ENCODE measurements at places on chromosomes 13 and 19. TPM values are rescaled to one million over a fixed set of nuclear protein-coding genes. Genes with fewer than 3 reads are reported as not detected.

DNA sequence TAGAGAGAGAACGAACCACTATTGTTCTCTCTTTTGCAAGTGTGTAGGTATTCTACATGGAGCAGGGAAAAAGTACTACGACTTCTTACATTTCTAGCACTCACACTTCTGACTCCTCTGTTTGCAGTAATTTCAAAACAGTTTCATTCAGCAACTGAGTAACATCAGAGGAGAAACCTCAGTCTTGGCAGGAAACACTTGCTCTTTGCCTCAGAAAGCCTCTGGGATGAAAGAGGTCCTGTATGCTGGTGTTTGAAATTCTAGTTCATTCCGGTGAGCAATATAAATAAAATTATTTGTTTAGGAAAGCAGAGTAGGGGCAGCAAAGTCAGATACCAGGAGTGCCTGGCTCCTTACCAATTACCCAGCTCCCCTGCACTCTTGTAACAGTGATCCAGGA, 595.5 kb downstream of the TBC1D4 start:
- DNase-seq = no peak

- DNase-seq = no peak
Observed at GRCh38 chr19:48997972-48998371, 4.3 kb downstream of the RUVBL2 start.

DNA sequence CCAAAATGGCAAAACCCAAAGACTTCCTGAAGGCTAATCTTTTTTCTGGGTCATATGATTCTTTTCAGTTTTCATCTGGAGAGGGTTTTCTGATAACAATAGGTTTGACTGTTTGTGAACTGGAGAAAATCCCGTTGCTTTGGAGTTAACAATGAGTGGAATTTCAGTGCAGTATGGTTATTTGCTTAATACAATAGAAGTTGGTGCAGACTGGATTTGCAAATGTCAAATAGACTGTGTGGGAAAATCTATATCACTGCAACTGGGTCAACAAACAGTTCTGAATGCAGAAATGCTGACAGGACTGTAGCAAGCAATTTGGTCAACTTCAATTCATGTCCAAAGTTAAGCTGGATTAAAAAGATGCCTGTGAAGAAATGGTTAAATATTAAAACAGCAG, 267.5 kb upstream of the ARGLU1 start:
- DNase-seq = no peak

GRCh38 chr19:41958367-41959055, 610 bp downstream of the RABAC1 start:
- peak; percentile 94 for DNase-seq

DNA sequence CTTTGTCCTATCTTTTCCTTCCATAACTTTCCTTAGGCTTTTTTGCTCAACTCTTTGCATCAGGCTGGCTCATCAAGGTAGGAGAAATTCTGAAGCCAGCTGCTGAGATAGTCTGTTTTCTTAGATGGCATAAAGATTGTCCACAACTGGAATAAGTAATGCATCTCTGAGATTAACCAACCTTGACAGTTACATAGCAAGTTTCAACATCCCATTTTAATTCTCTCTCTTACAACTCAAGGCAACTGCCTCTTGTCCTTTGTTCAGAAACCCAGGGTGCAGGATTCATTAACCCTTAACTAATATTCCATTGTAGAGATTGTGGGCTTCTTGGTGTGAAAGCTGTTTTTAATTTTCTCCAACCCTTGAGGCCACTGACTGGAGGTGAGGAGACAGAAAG, 239.2 kb downstream of the LACC1 start:
- no peak for DNase-seq

GRCh38 chr19:2611483-2612464, 90.7 kb downstream of the GNG7 start:
- no peak for DNase-seq

DNA sequence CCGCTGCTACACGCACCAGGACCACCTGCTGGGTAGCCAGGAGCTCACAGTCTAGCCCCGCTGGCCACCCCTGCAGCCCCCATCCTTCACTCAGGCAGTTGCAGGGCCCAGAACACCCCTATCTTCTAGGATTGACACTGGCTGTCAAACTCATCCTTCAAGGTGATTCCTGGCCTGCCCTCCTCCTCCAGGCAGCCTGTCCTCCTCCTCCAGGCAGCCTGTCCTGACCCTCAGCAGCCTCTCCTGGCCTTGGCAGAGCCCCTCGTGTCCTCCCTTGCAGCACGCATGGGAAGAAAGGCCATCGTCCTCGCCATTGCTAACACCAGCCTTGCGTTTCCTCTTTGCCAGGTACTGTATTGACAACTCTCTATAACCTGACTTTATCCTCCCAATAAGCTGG, 3.8 kb upstream of the EPS8L1 start:
- no peak for DNase-seq

GRCh38 chr19:4567584-4568071, 8.1 kb upstream of the SEMA6B start:
- peak; percentile 38 for DNase-seq

PSPN gene
- 2.9 TPM for total RNA-seq

PPP1R13L gene
- total RNA-seq = 29.4 TPM

KLF1 gene
- total RNA-seq = not detected

FBXO17 gene
- total RNA-seq = 5.4 TPM

KATNAL1 gene
- total RNA-seq = 16.8 TPM

CASP14 gene
- not detected for total RNA-seq
